ENCODE measurements at places on chromosomes 5 and 9.

GRCh38 chr9:113715086-113715485 lies 161.0 kb upstream of the ZNF618 start:
- DNase-seq, result peak; percentile 96

DNA sequence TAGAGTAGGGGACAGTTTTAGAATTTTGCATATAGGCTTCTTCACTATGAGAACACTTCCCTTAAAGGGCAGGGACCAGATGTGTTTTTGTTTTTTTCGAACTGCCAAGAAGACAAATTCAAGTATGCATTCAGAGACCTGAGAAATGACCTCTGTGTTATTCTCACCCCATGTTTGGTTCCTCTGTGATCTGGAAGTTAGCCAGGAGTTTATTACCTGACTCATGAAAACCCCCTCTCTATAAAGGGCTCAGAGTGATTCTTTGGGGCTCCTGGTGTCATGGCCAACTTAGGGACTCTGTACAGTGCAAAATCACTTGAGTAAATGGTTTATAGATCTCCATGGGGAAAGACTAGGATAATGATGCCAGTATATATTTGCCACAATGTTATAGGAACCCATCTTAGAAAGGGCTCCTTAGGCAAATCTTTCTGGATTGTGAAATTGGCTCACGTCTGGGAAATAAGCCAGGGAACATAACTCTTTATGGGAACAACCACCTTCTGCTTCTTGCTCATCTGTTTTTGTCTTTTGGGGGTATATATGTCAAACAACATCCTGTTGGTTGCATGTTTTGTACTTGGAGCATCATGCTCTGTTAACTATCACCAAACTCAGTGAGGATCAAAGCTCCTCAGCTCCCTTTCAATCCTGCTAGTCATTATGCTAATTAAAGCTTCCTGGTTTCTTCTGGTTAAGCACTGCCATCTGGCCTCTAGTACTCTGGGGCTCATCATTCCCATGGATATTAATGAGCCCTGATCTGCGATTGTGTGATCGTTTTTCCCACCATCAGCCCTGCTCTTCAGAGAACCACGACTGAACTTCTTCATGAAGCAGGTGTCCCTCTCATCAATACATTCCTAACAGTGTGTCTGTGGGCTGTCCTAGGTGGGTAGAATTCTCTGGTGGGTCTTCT lies 173.4 kb upstream of the CDH12 start:
- DNase-seq, result no peak

DNA sequence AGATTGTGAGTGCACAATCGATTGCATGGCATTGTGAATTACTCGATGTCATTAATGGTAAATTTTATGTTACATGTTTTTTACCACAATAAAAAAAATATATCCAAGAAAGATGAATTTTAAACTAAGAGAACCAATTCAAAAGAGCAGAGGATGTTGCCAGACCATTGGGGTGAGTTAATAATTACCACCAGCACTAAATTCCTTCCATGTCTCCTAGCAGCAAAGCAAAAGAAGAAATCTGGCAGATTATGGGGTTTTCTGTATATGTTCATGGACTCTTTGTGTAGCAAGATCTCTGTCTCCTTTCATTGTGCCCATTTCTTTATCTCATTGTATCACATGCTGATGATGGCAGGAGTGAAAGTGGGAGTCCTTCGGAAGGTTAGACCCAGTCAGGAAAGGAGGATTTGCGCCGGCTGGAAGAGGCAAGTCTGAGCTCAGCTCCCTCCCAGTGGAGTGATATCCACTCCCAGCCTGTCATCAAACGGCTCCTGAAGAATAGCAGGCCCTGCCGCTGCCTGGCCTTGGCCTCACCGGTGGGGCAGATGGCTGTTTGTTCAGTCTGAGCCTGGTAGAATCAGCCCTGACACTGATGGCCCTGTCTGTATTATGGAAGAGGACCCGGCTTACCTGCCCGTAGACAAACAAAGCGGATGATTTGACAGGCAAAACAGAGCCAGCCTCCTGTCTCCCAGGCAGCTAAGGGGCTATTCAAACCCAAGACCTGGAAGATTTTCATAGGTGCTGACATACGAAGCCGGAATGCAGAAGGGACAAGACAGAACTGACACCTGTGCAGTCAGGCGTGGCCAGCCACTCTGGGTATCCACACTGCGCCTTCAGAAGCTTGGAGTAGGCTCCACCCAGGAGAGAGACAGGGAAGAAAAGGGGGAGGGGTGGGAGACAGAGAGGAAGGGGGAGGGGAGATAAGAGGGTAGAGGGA lies 21.9 kb upstream of the FOXE1 start:
- DNase-seq, result no peak

GRCh38 chr5:64654561-64654938 lies 35.8 kb upstream of the SHISAL2B start:
- DNase-seq, result no peak

GRCh38 chr9:21154018-21154608 lies 12.3 kb downstream of the IFNA21 start:
- no peak for DNase-seq

- no peak for DNase-seq
Measured at GRCh38 chr5:180689071-180689694, 39.8 kb upstream of the FLT4 start.

DNA sequence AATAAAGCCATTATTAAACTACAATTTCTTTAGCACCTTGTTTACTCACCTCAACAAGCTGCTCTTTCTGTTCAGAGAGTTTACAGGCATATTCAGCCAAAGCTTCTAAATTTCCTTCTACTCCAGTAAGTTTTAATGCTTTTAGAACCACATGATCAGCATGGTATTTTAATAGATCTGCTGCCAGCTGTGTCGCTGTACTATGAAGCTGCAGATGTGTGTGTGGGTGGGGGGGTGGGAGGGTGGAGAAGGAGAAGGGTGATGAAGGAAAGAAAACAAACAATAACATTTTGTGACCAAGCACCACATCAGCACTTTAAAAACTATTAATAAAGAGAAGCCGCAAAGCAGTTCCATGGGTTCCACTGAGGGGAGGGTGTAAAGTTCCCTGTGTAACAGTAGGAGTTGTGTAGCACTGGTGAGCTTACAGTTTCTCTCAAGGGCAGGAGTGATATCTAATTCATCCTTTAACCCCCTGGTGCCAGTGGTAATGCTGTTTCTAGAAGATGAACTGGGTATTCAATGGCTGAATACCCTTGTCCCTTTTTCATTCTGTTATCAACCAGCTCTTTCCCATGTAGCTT lies 38.5 kb downstream of the ABITRAM start:
- DNase-seq, result no peak

DNA sequence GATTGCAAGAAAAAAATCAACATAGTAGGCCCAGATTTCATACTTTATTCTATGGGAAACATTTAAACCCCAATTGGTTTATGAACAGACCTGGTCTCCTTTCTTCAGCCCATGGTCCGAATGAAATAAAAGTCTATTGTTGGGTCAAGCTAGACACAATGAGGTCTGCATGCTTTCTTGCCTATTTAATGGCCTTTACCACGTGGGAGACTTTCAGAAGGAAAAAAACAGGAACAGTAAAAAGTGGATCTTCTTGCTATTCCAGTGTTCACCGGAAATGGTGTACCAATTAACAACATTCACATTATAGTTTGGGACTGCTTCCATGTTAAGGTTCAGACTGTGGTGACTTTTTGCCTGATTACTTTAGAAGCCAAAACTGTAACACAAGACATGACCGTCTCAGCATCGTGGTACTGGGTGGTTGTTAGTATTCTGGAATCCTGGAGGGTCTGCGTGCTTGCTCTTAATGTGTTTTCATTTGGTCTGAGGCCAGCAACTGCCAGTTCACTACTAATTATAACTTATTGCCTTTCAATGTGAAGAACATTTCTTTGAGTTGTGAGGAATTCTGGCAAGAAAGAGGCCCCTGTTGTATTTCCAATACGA lies 85.4 kb upstream of the PRRC1 start:
- no peak for DNase-seq

DNA sequence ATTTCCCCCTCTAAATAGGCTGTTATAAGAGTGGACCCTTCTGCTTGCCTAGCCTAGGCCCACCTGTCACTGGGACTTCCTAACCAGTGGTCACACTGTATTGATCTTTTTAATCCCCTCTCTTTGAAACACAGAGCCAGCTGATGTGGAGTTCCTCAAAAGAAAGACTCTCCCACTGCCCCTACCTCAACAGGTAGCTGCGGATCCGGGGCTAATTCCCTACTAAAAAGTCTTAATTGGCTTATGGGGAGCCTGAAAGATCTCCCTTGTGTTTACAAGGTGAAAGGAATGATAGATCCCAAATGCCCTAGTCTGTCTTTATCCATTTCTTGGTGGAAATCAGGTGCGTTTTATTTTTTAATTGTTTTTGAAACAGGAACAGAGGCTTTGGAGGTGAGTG lies 2.0 kb downstream of the NEUROG1 start:
- DNase-seq, result no peak

DNA sequence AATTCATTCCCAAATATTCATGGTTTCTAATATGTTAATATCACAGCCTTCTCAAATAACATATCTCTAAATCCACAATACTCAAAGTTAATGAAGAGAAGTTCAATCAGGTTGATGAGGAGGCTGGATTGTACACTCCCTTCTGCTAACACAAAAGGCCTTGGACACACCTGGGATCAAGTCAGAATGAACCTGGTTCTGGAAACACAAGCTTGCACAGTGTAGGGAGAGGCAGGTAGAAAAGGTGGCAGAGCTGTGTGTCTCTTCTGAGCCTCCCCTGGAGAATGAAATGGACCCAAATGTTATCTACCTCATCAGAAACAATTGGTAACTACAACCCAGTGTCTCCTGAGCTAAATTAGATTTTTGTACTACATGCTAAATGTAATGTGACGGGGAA lies 40.7 kb upstream of the FBP1 start:
- DNase-seq, result no peak

DNA sequence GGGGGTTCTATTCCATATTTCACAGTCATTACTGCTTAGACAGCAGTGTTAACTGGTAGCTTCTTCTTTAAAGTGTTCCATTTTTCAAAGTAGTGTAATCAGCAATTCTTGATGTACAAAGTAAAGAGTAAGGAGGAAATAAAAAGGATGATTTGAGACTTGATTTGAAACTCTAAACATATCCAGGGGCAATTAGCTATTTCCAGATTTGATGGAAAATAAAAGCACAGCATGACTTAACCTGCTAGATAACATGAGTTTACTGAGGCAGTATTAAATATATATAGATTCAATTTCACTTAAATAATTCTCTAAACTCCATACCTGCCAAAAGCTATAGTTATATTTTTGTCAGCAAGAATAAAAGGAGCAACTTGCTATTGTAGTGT lies 29.8 kb downstream of the NR2F1 start:
- peak; percentile 37 for DNase-seq

- no peak for DNase-seq
Measured at GRCh38 chr9:96167011-96167410, 135.0 kb downstream of the HSD17B3 start.

- no peak for DNase-seq
Measured at GRCh38 chr5:21680196-21680595, 1172.9 kb downstream of the CDH12 start.

- no peak for DNase-seq
Measured at GRCh38 chr5:34817558-34818351, 21.2 kb upstream of the TTC23L start.

DNA sequence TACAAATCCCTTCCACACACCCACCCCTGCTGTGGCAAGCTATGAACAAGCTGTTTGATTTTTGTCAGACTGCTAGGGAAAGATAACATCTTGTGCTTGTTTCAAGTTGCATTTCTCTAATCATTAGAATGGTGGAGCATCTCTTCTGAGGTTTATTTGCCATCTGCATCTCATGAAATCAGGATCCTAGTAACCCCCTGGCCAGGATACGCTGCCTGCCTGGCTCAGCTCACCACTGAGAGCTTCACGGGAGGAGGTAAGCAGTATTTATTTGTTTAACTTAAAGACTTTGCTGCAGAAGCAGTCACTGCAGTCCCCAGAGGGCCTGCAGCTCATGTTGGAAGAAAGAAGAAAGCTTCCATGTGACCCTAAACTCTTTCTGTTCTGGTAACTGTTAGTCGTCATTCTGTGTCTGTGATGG lies 83.3 kb upstream of the CXCL14 start:
- no peak for DNase-seq

- no peak for DNase-seq
Measured at GRCh38 chr5:149667084-149667828, 62.9 kb upstream of the PPARGC1B start.

DNA sequence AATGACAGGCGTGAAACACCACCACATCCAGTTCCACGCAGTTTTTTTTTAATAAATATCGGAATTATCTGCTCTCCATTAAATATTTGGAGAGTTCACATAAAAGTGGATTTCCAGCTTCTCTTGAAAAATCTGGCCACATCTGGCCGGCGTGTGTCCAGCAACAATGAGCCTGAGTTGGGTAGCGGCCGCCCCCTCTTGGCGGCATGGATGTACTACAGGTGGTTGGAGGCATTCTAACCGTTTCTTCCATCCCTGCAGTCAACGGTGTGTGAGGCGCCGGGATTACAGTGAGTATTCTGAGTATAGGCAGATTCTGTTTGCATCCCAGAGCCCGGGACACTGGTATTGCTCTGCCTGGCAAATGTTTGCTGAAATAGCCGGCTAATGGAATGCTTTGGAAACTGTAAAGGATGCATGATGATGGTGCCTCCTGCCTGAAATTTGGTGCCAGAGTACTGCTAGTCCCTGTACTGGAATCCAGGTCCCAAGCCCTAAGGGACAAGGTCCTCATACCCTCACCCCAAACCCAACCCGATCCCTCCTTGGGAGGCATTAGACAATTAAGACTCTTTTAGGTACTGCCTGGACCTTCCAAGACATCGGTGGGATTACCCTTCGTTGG lies 13.6 kb upstream of the GM2A start:
- no peak for DNase-seq

DNA sequence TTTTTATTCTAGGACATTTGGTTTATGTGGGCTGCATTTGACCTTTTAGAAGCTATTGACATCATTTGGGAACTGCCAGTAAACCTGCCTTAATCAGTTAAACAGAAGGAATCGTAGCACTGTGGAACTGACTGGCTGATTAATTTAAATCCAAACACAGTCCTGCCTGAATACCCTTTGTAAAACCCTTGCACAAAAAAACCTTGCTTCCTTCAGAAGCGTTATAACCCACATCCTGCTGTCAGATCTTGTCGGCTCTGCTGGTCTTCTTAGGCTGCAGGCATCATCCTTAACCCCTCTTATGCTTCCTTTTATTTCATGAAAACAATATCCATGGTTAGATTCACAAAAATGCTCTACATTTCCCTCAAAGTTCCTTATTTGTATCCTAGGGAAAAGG lies 46.3 kb downstream of the PAM start:
- no peak for DNase-seq

DNA sequence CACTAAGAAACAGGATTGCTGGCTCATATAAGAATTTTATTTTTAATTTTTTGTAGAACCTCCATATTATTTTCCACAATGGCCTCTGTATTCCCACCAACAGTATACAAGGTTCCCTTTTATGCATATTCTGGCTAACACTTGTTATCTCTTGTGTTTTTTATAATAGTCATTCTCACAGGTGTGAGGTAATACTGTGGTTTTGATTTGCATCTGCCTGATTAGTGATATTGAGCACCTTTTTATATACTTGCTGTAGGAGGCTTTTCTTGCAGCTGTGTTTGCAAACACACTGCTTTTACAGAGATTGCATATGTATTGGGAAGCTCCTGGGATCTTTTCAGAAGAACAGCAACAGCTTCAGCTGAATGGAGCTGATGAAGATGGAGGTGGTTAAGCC lies 164.8 kb downstream of the DEPDC1B start:
- no peak for DNase-seq

GRCh38 chr5:77642738-77643653 lies 4.5 kb upstream of the OTP start:
- no peak for DNase-seq

All from DMS79 treated with DMSO at 0.1 percent for 48 hours (cell line).